ENCODE measurements at places on chromosomes 12 and 14.

- no peak for DNase-seq
Measured at GRCh38 chr14:75987201-75987970, 1.8 kb downstream of the IFT43 start.

DNA sequence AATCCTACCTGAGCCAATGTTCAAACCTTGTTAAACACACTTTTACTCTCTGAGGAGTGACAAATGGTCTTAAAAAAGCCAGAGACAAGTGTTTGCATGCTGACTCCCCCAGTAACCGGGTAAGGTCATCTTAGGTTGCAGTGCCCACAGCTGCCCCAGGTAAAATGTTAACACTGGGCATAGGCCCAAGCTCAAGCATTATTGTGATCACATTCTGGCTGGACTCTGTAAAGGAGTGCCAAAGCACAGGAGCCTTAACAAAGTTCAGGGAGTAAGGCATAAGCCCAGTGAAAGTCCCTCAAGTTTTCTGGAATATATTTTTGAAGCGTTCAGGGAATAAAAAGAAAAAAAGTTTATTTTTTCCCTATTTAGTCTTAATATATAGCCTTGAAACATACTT, 8.6 kb downstream of the EDDM3A start:
- DNase-seq, result no peak

- DNase-seq, result no peak
Measured at GRCh38 chr14:98957211-98958047, 314.6 kb downstream of the BCL11B start.

GRCh38 chr14:104135121-104135903, 3.1 kb upstream of the KIF26A start:
- no peak for DNase-seq

DNA sequence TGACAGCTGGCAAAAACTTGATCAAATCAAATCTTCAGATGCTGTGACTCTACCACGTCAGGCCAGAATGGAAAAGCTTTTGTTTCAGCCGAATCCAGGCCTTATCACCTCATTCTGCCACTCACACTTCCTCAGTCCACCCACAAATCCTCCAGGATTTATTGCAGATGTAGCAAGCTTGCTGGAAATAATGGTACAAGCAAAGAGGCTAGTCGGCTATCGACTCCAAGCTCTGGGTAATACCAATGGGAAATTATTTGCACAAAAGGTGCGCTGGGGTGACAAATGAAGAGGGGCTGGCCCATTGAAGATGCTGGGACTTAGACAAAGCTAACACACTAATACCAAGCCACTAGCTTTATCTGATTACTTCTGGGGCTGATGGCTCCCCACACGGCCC, 250.5 kb downstream of the ASCL1 start:
- DNase-seq, result no peak

DNA sequence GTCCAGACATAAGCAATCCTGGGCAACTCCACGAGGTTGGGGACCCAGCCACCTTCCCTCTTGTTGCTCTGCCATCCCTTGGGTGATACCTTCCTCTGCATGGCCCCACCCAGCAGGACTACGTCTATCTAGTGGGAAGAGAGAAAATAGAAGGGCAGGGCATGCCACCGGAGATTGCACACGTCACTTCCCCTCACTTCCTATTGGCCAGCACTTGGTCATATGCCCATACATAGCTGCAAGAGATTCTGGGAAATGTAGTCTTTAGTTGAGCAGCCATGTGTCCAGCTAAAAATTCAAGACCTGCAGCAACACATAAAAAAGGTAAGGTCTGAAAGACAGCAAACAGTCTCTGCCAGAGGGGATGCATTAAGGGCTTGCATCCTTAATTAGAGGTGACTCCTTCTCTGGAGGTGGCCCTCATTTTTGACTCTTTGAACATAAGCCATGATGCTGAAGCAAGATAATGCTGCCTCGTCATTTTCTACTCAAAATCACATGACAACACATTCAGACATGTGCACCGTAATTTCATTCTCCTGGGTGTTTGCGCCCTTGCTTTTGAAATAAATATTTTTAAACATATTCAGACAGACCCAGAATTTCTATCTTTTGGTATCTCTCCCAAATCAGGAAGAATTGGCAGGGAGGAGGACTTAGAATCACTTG, 91.8 kb upstream of the PWP1 start:
- DNase-seq, result no peak

- DNase-seq, result no peak
Measured at GRCh38 chr14:68141281-68142088, 321.9 kb downstream of the RAD51B start.

DNA sequence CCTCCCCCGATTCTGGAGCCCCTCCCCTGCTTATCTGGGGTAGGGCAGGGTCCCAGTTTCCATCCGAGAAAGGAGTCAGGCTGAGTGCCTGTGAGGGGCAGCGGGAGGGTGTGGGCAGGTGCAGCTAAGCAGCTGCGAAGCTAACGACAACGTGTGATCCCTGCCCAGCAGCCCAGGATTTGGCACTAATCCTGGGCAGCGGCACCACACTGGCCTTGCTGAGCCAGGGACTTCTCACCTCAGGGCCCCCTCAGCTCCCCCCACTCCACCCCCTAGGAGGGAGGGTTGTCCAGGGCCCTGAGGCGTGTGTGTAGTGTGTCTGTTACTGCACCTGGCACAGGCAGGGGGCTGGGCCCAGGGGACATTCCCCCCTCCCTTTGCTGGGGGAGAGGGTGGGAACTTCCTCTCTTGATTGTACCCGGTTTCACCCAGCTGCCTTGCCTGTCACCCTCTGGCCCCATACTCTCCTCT, 1.8 kb downstream of the SMIM41 start:
- no peak for DNase-seq

DNA sequence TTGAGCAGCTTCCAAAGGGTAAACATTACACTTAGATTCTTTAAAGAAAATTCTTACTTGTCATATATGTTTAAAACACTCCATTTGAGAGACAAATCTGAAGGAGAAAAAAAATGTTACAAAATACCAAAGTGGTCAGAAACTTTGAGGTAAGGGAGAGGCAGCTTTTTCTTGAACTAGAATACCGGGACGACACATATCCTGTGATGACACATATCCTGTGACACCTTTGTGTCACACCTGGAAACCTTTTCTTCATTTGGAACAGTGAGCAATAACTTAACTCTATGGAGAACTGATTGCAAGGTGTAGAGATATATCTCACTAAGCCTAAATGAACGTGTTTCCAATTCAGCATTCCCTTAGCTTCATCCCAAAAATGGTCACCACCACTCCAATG, 4.6 kb upstream of the GRIN2B start:
- no peak for DNase-seq

DNA sequence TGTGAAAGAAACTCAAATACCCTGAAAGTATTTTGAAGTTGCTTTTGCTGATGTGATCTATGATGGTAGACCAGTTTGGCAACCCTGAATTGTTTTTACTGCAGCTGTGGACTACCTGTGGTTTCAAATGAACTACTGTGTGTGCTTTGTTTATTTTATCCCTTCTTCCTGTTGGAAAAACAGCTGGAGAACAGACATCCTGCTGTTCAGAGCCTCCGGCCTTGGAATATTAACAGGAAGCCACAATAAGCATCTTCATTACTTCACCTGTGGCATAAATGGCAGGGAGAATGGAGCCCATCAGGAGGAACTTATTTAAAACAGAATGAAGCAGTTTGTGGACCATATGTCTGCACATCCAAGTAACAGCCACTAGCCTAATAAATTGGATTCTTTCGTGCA, 104.8 kb downstream of the DUSP6 start:
- no peak for DNase-seq

GRCh38 chr12:122111089-122111641, 32.6 kb downstream of the MLXIP start:
- no peak for DNase-seq

DNA sequence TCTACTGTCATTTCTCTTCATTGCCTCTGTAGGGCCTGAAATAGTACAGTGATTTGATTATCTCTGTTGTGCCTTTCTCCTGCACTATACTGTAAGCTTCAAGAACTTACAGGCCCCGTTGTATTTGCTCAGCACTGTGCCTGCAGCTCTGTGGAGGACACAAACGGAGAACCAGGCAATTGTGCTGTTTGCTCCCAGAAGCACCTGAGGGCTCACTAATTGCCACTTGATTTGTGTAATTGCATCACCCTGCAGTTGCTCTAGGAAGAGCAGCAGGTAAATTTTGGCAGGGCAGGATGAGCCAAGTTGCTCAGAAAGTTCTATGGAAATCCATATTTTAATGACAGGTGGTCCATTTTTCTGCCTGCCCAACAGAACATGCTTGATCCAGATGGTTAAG, 11.6 kb upstream of the KRT82 start:
- DNase-seq, result no peak

DNA sequence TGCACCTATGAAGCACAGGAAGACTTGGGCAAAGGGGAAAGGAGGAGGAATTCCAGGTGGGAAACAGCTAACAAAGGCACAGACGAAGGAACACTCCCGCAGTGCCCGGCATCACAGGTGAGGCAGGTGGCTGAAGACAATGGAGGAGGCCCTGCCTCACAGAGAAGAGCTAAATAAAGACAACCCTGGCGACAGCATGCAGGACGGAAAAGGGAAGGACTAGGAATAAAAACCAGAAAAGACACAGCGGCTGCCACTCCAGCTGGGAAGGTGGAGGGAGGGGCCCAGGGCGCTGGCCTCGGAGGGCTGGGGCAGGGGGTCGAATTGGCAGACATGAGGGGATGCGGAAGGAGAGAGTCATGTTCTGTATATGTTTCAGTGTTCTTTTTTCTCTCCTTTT, 43.0 kb upstream of the ANO2 start:
- no peak for DNase-seq

GRCh38 chr14:80535171-80535570, 323.9 kb upstream of the DIO2 start:
- no peak for DNase-seq

DNA sequence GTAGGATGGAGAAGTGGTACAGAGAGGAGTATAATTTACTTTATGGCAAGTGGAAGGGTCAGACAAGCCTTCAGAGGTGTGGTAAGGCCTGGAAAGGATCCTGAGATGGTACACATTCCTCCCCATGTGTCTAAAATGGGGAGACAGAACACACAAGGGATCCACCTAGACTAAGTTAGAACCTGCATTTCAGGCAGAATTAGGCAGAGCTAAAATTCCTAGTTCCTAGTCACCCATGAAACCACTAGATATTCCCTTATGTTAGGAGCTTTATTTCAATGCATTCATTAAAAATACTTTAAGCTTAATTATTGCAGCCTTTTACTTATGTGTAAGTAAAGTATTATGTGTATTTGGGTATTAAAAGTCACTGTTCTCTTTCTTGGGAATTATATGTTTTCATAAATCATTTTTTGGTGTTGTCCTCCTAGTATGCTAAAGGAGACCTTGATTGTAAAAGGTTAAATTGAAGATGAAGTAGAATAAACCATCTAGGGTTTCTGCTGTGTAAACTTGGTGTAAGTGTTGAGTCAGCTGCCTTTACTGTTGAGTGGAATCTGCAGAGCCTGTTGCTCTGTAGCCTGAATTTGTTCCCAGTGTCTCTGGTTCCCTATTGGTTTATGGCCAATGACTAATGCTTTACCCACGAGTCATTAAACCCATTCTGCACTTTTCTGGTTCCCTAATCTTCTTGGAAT, 423.2 kb downstream of the ATP23 start:
- DNase-seq, result no peak

GRCh38 chr12:89951694-89952060, 243.0 kb upstream of the ATP2B1 start:
- DNase-seq, result no peak

- DNase-seq, result no peak
Measured at GRCh38 chr12:33587784-33588712, 148.4 kb upstream of the SYT10 start.

GRCh38 chr12:34336619-34337465, 314.5 kb downstream of the ALG10 start:
- no peak for DNase-seq

GRCh38 chr14:96309896-96310330, 53.2 kb downstream of the ATG2B start:
- DNase-seq, result no peak

GRCh38 chr14:105203057-105203531, 22.0 kb upstream of the NUDT14 start:
- DNase-seq, result peak; percentile 53

GRCh38 chr12:108565976-108566375, 3.6 kb downstream of the ISCU start:
- no peak for DNase-seq

- no peak for DNase-seq
Measured at GRCh38 chr12:67147447-67147846, 121.7 kb upstream of the CAND1 start.

GRCh38 chr14:92747701-92748258, 647 bp downstream of the LGMN start:
- no peak for DNase-seq

DNA sequence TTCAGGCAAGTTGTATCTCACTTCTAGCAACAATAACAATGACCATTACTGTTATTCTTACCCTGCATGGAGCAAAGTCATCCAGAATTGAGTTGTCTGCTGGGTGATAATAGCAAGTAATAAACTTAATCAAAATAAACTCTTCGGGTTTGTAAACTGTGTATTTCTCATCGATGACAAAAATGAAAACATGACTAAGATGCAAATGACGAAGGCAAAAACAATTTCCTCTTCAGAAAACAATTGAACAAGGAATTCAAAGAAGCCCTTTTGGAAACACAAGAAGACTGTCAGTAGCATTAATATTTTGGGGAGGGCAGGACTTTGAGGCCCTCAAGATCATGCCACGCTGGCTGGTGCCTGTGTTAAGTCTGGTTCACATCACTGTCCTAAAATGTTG, 232.0 kb downstream of the BTG1 start:
- no peak for DNase-seq

GRCh38 chr12:29743077-29743476, 40.7 kb downstream of the TMTC1 start:
- DNase-seq, result no peak
